Stimulated activated CD4-positive, alpha-beta T cell treated with anti-CD3 and anti-CD28 coated beads, Interleukin-1b, Interleukin-23, amount 100 ng/mL, for 4 hours (primary cell): ENCODE measurements at places on chromosomes 12 and 14.

GRCh38 chr14:100049220-100049619 is 16.0 kb upstream of the EVL start:
- no peak for DNase-seq

DNA sequence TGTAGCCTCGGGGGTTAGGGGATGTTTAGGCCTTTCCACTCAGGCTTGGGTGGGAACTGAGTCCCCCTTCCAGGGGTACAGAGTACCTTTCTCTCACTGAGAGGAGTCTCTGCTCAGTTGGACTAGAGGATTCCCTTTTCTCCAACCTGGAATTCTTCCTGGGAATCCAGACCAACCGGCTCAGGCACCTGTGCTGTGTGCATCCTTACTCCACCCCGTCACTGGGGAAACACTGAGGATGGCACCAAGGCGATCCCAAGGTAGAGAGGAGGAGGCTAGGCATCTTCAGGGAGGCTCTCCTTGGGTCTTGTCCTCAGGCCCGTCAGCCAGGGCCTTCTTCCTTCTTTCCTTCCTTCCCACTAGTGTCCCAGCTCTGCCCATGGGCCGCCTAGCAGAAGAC is 871 bp upstream of the TGM1 start:
- no peak for DNase-seq

GRCh38 chr12:120834489-120835303 is 69.5 kb downstream of the SPPL3 start:
- DNase-seq: no peak

DNA sequence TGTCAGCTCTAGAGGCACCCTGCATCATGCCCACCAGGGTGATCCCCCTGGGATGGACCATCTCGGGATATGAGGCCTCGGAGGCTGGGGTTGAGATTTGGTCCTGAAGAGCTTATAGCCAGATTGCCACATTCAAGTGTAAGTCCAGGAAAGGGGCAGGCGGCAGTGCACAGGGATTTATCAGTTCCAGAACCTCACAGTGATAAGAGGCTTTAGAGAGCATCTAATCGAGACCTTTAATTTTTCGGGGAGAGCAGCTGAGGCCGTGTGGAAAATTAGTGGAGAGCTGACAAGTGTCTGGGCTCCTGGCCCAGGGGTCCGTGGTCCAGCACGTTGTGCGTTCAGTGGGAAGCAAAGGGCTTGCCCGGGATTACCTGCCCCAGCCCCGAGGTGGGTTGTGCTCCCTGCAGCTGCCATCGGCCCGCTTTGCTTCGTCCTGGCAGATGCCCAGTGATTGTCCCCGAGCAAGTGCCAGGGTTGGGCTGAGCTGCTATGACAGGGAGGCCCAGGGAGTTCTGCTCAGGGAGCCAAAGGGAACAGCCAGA is 52.1 kb downstream of the C14orf132 start:
- no peak for DNase-seq

- DNase-seq: peak; percentile 14
These were observed 3.8 kb downstream of the ETV6 start for GRCh38 chr12:11653215-11653753.

- no peak for DNase-seq
These were observed 687 bp downstream of the RAB35 start for GRCh38 chr12:120115692-120116440.

- no peak for DNase-seq
These were observed 21.7 kb downstream of the STYK1 start for GRCh38 chr12:10652192-10652591.

- no peak for DNase-seq
These were observed 82.4 kb downstream of the NINJ2 start for GRCh38 chr12:580813-581212.

- DNase-seq: no peak
These were observed 39.4 kb upstream of the ANO4 start for GRCh38 chr12:100755186-100755585.

- no peak for DNase-seq
These were observed 426.5 kb downstream of the GLT1D1 start for GRCh38 chr12:129279771-129280170.

GRCh38 chr12:84502907-84503787 is 409.5 kb downstream of the SLC6A15 start:
- DNase-seq: no peak

- DNase-seq: no peak
These were observed 1.0 kb upstream of the PTMS start for GRCh38 chr12:6765048-6765633.

DNA sequence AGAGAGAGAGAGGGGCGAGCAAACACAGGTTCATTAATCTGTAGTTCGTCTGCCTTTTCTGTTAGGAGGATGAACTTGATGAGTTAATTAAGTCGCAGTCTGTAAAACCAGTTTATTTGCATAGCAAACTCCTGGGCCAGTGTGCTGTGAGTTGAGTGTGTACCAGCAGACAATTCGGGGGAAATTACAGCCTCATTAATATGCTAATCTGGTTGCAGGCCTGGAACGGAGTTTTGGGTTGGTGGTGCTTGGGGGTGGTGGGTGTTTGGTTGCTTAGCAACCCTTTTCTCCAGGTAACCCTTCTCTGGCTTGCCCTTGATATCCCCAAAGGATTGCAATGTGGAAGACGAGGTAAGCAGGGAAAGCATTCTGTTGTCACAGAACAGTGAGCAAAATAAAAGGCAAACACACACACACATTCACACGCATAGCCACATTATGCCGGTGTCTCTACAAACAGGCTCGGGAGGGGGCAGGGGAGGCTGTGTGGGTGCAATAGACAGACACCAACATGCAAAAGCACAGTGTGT is 29.2 kb upstream of the LHX5 start:
- DNase-seq: no peak

DNA sequence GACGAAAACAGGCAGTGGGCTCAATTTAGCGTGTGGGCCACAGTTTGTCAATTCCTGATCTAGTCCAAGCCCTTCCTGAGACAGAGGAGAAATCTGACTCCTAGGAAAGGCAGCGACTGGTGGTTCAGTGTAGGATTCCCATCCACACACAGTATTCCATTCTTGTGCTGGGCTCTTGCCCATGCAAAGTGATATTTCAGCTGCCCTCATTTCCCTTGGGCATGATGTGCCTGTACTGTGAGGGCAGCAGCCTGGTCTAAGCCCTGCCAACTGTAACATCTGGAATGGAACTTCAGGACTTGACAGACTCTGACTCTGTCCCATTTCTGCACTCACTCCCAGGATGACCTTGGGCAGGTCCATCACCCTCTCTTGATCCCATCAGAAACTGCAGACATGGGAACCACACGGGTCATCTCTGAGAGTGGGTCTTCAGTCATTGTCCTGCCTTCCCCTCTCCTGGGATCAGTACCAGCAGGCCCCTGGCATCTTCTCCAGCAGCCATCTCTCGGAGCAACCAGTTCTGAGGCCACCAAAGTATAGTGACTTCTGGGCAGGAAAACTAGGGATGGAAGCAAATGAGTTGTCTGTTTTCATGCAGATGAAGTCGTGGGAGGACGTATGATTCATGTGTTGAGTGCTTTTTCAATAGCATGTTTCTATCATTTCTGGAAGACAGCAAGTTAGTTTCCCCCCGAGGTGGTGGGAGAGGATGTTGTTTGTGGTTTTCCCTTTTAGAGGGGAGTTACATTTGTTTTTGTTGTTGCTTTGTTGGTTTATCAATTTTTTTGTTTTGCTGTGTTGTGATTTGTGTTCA is 54.2 kb upstream of the BCL2L14 start:
- DNase-seq: no peak
